Activated naive CD4-positive, alpha-beta T cell treated with anti-CD3 and anti-CD28 coated beads for 36 hours (primary cell): ENCODE measurements at places on chromosomes 6 and 20. TPM values are rescaled to one million over a fixed set of nuclear protein-coding genes. Genes with fewer than 3 reads are reported as not detected.
A peak's percentile ranks its signal among the peaks of the same experiment; 100 is the strongest.

GRCh38 chr6:3738381-3739131 is 13.0 kb downstream of the PXDC1 start:
- no peak overlapping the region for H3K27ac ChIP-seq
- H3K4me1 ChIP-seq = peaks cover 10% of the 10 kb centered on the region
- no peak overlapping the region for H3K4me3 ChIP-seq
- DNase-seq = no peak
- no peaks in the 10 kb centered on the region for H3K36me3 ChIP-seq
- H3K27me3 ChIP-seq = peaks cover 12% of the 10 kb centered on the region

DNA sequence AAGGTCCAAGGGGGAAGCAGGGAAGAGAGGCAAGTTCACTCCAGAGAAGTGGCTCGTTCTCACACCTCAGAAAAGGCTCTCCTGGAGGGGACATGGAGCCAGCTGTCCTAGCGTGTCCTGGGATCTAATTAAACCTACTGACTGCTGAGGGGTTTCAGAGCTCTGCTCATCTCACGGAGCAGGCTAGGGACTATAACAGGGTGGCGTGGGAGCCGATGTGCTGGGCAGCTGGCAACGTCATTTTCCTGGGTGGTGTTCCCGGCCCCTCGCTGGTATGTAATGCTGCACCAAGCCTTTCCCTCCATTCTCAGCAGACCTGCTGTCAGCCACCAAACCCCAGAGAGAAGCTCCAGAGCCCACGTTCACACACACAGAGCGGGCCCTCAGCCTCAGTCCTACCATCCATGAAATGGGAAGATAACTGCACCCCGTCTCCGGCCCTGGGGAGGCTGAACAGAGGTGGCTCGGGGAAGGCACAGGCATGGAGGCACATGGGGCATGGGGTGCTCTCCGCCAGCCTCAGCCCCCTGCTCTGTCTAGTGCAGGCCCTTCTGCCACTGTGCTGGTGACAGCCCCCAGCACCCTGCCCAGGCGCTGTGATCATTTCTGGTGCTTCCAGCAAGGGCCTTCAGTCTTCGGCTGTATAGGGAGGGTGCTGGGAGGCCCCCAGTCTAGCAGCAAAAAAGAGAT is 1.9 kb downstream of the CST7 start:
- H3K27me3 ChIP-seq = no peaks in the 10 kb centered on the region
- H3K36me3 ChIP-seq = peaks cover 32% of the 10 kb centered on the region
- no peak overlapping the region for H3K27ac ChIP-seq
- peak overlapping the region; percentile 22 for H3K4me3 ChIP-seq

GRCh38 chr6:34904990-34905613 is 16.0 kb downstream of the ANKS1A start:
- peaks cover 7% of the 10 kb centered on the region for H3K4me1 ChIP-seq
- no peak for DNase-seq
- no peak overlapping the region for H3K4me3 ChIP-seq
- no peaks in the 10 kb centered on the region for H3K36me3 ChIP-seq
- no peak overlapping the region for H3K27ac ChIP-seq

DNA sequence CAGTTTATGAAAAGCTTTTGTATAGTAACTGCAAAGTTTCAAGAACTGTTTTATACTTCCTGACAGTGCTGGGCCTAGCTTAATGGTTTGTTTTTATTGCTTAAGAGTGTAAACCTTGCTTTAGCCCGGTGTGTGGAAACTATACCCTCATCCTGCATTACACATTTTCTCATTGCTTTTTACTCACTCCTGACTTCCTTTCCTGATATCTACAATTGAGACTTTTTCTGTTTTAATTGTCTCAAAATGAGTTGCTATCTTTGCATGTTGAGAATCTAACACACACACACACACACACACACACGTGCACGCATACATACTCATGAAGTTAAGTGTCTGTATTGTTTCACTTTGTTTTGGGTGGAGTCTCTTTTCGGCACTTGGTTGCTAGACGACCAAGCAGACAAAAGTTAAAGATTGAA is 16.7 kb downstream of the BMP2 start:
- H3K27me3 ChIP-seq = no peaks in the 10 kb centered on the region
- no peaks in the 10 kb centered on the region for H3K4me1 ChIP-seq
- no peak for DNase-seq
- H3K36me3 ChIP-seq = no peaks in the 10 kb centered on the region
- no peak overlapping the region for H3K4me3 ChIP-seq

EFCAB8 gene
- 0.45 TPM for total RNA-seq

DNA sequence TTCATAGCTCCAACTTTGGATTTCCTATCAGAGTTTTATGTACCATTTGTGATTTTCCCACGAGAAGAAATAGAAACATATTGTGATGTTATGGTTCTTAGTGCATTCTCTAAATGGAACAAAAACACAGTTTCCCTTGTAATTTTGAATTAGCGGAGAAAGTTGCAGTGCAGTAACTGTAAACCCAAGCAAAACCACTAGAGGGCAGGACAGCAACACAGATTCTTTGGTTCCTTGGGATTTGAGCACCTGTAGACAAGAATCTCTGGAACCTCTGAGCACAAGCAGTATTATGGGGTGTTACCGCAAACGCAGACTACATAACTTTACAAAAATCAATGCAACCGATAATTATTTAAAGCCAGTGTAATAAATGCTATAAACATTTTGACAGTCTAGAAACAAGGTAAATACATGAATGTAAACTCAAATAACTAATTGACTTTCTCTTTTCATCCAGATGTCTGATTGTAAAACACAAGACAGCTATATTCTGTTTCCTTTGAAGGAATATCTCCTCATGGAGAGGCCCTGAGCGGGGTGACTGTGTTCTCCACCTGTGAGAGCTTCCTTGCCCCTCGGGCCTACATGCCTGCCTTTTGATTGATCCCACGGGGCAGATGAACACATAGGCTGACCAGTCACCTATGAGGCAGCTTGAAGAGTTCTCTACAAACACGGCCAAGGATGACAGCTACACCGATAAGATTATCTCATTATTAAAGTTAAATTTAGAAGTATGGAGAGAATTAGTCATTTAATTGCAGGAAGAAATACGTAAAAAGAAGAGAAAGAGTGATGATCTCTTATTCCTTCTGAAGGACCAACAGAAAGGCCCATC is 67.5 kb upstream of the COL21A1 start:
- H3K36me3 ChIP-seq = no peaks in the 10 kb centered on the region
- H3K27ac ChIP-seq = no peak overlapping the region
- H3K4me3 ChIP-seq = no peak overlapping the region

- no peak for DNase-seq
- H3K27me3 ChIP-seq = peaks cover 13% of the 10 kb centered on the region
- no peaks in the 10 kb centered on the region for H3K4me1 ChIP-seq
- no peak overlapping the region for H3K4me3 ChIP-seq
- no peaks in the 10 kb centered on the region for H3K36me3 ChIP-seq
- H3K27ac ChIP-seq = no peak overlapping the region
These were observed 16.1 kb upstream of the UNC93A start for GRCh38 chr6:167275001-167275400.

DNA sequence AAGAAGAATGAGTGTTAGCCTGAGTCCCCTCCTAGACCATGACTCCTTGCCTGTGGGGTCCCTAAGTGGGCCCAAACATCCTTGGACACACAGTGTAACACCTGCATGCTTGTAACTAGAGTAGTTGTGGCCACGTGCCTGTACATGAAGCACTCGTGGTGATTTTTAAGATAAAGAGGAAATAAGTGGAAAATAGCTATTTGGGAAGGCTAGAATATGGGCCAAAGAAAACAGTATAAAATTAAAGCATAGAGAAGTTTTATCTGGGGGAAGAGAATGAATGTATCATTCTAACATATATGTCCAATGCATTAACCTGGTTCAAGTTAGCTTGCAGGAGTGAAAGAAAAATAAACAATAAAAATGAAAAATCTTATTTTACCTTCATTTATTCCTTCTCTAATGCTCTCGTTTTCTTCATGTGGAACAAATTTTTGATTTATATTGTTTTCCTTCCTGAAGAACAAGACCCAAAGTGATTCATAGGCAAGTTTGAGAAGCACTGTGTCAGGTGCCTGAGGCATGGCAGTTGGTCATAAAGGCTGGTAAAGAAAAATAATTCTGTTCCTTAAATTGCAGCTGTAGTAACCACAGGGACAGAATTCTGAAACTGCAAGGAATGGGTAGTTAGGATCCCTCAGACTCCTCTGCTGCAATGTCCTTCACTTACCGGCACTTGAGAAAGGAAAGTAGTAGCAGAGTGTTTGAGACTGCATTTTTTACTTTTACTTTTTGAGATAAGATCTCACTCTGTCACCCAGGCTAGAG is 8.5 kb upstream of the CST3 start:
- no peak for DNase-seq
- H3K4me3 ChIP-seq = no peak overlapping the region
- no peaks in the 10 kb centered on the region for H3K36me3 ChIP-seq
- H3K27ac ChIP-seq = no peak overlapping the region
- peaks cover 3% of the 10 kb centered on the region for H3K27me3 ChIP-seq

TAAR9 gene
- not detected for total RNA-seq

- H3K4me3 ChIP-seq = peak overlapping the region; percentile 87
- DNase-seq = peak; percentile 58
- peaks cover 67% of the 10 kb centered on the region for H3K4me1 ChIP-seq
These were observed 7.8 kb downstream of the SYNGAP1 start for GRCh38 chr6:33427585-33428223.

PRR18 gene
- total RNA-seq = not detected

GRCh38 chr6:4384656-4385055 is 249.3 kb upstream of the ECI2 start:
- no peaks in the 10 kb centered on the region for H3K4me1 ChIP-seq
- DNase-seq = no peak
- H3K27me3 ChIP-seq = peaks cover 20% of the 10 kb centered on the region
- H3K36me3 ChIP-seq = peaks cover 6% of the 10 kb centered on the region
- H3K4me3 ChIP-seq = no peak overlapping the region
- H3K27ac ChIP-seq = no peak overlapping the region

TGIF2 gene
- total RNA-seq = 33.6 TPM

SLC17A4 gene
- not detected for total RNA-seq

GRCh38 chr6:6771964-6772363 is 183.4 kb downstream of the LY86 start:
- H3K27me3 ChIP-seq = no peaks in the 10 kb centered on the region
- no peaks in the 10 kb centered on the region for H3K4me1 ChIP-seq
- H3K36me3 ChIP-seq = no peaks in the 10 kb centered on the region
- no peak overlapping the region for H3K4me3 ChIP-seq
- H3K27ac ChIP-seq = no peak overlapping the region

DNA sequence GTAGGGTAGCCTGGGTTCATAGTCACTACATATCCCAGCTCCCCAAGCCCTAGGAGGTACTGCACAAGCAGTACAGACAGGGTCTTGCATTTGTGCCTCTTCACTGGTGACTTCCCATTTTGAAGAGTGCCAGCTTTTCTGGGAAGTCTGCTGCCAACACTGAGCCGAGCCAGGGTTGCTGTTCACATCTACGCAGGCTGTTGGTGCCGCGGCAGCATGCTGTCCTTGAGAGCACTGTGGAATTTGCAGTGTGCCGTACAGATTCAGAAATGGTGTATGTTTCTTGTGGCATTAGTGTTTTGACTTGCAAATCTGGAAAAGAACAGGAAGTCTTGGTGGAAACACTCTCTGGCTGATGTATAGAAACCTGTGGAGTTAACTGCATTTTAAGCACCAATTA is 67.5 kb downstream of the JARID2 start:
- peaks cover 5% of the 10 kb centered on the region for H3K36me3 ChIP-seq
- peaks cover 92% of the 10 kb centered on the region for H3K4me1 ChIP-seq
- no peaks in the 10 kb centered on the region for H3K27me3 ChIP-seq
- no peak for DNase-seq

- no peak for DNase-seq
- H3K27me3 ChIP-seq = no peaks in the 10 kb centered on the region
- H3K36me3 ChIP-seq = no peaks in the 10 kb centered on the region
- no peak overlapping the region for H3K4me3 ChIP-seq
- peaks cover 17% of the 10 kb centered on the region for H3K4me1 ChIP-seq
- no peak overlapping the region for H3K27ac ChIP-seq
These were observed 31.3 kb upstream of the MRGBP start for GRCh38 chr20:62765021-62765420.

- DNase-seq = no peak
- H3K4me3 ChIP-seq = no peak overlapping the region
- peaks cover 8% of the 10 kb centered on the region for H3K4me1 ChIP-seq
- no peaks in the 10 kb centered on the region for H3K27me3 ChIP-seq
- no peak overlapping the region for H3K27ac ChIP-seq
These were observed 156.8 kb downstream of the SLC35B3 start for GRCh38 chr6:8278562-8278961.
